Non-pigmented ciliary epithelial cell (primary cell): ENCODE measurements at places on chromosomes 13 and 19.

DNA sequence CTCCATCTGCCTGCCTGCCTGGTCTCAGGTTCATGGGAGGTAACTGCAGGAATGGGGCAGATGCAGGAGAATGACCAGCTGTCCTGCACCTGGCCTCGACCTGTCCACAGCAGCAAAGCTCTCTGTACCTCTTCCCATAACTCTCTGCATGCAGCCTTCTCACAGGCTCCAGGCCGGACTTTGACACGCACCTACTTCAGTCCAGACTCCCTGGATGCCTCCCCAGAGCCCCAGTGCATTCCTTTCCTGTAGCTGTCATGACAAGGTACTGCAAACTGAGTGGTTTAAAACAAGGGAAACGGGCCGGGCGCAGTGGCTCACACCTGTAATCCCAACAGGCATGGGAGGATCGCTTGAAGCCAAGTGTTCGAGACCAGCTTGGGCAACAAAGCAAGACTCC, 3.3 kb downstream of the NANOS2 start:
- no peak for DNase-seq

- no peak for DNase-seq
Observed at GRCh38 chr13:70386919-70387318, 278.7 kb upstream of the KLHL1 start.

DNA sequence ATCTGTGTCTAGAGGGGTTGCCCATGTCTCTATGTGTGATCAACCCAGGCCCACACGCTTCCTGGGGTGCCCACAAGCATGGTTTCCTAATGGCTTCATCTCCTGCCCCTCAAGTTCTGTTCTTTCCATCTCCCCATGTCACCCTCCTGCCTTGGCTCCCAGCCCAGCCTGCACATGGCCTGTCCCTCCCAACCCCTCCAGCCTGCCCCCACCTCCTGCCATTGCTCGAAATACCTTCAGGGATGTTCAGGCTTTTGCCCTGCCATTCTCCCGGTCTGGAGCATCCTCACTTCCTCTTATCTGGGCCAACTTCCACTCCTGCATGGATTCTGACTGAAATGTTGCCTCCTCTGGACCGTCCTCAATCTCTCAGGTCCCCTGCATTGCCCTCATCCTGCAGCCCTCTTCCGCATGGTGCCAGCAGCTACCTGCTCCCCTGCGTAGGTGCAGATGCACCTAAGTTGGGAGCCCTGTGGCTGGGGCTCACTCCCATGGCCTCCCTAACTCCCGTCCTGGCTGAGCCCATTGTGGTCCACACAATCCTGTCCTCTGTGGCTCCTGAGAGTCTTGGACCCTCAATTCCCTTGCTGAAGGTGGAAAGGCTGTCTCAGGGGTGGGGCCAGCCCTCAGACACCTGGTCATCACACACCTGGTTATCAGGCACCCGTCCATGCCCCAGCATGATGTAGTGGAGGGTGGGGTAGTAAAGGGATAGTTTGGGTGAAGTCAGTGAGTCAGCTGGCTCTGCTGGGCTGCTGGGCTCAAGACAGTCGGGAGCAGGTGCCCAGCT, 152.1 kb downstream of the URI1 start:
- DNase-seq = no peak

DNA sequence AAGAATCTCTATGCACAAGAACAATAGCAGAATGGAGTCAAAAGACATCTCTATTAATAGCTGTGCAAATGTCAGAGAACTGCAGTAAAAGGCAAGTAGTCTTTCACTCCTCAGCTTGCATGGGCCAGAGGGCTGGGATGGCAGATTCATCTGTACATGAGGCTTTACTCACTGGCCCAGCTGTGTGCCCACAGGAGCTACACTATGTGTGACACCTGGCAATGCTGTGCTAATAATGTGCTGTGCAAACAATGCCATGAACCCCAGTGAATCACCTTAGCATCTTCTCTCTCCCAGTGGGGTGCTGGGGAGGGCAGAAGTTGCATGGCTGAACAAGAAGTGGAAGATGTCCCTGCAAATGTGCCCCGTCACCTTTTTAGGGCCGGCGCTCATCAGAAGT, 73.1 kb downstream of the KL start:
- DNase-seq = no peak

DNA sequence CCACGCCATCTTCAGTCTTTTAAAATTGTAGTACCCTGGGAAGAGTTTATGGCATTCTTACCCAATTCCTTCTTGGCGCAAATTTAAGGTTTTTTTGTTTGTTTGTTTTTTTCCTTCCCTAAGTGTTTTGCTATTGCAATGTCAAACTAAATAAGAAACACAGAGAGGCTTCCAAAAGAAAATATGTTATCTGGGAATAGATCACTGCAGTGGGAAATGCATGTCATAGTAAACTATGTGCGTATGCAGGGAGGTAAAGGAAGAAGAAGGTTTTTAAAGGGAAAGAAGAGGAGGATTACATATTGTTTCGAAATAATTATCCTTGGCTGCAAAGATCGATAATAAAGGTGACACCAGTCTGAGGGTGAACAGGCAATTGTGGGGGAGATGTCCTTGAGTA, 13.2 kb downstream of the CLEC11A start:
- no peak for DNase-seq

- DNase-seq = no peak
Observed at GRCh38 chr19:36051637-36052036, 2.4 kb downstream of the THAP8 start.

GRCh38 chr19:41575998-41576397, at the start of gene CEACAM21:
Gene CEACAM21 (plus strand): TSS chr19:41576166. CDS start chr19:41576275, 109 bp downstream.
- DNase-seq = no peak

DNA sequence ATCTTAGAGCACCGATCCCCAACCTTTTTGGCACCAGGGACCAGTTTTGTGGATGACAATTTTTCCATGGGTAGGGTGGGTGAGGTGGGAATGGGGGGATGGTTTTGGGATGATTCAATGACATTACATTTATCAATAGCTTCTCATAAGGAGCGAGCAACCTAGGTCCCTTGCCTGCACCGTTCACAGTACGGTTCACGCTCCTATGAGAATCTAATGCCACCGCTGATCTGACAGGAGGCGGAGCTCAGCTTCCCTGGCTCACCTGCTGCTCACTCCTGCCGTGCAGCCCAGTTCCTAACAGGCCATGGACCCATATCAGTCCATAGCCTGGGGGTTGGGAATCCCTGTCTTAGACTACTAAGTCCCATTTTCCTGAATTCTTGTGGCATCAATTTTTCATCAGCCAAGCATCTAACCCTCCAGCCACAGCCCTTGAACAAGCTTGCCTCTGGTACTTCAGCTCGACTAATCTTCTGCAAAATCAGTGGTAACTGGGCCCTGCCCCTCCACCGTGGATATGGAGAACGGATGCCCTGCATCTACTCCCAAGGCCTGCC, 37.0 kb upstream of the MAP3K10 start:
- DNase-seq = no peak

GRCh38 chr19:36460046-36460445, 29.3 kb downstream of the ZNF566 start:
- no peak for DNase-seq

DNA sequence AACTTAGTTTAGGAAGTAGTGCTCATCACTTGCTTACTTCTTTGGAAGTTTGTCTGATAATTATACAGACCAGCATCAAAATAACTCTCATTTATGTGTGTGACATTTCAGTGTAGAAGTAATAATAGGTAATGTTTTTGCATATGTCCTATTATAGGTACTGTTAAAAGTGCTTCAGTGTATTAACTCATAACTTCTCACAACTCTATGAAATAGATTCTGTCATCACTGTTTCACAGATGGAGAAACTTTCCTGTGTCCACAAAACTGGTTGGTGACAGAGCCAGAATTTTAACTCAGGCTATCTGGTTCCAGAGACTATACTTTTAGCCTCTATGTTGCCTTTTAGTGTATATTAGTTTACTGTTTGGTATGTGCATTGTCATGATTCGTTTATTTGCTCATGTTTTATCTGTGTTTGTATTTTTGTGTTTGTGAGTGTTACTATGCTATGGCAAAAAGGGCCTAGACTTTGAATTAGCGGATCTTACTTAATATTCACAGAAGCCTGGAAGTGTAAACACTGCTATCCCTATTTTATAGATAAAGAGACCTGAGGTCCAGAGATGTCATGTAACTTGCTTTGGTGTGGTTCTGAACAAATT, 12.7 kb downstream of the LPAR6 start:
- no peak for DNase-seq

DNA sequence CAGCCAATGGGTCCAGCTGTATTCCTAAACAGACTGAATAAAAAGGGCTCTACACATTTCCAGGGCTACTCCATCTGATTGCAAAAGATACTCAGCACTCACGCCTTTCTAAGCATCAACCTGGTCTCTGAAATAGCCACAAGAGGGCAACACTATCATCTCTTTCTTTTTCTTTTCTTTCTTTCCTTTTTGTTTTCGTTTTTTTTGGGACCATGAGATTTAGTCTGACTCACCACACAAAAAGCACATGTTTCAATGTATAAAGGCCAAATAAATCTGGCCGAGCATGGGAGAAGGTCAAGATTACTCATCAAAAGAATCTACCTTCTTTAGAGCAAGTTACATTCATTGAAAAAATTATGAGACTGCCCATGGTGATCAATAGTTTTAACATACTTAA, 805.6 kb upstream of the ARGLU1 start:
- DNase-seq = peak; percentile 71

- DNase-seq = no peak
Observed at GRCh38 chr19:45667620-45668341, at the start of gene GIPR. Gene GIPR (plus strand): TSS chr19:45668221. CDS start chr19:45669521, 1,300 bp downstream.

- no peak for DNase-seq
Observed at GRCh38 chr13:26071691-26072090, 19.9 kb upstream of the SHISA2 start.

GRCh38 chr13:102131246-102131645, 270.6 kb downstream of the FGF14 start:
- no peak for DNase-seq

- no peak for DNase-seq
Observed at GRCh38 chr13:111629926-111630325, 309.5 kb downstream of the TEX29 start.

DNA sequence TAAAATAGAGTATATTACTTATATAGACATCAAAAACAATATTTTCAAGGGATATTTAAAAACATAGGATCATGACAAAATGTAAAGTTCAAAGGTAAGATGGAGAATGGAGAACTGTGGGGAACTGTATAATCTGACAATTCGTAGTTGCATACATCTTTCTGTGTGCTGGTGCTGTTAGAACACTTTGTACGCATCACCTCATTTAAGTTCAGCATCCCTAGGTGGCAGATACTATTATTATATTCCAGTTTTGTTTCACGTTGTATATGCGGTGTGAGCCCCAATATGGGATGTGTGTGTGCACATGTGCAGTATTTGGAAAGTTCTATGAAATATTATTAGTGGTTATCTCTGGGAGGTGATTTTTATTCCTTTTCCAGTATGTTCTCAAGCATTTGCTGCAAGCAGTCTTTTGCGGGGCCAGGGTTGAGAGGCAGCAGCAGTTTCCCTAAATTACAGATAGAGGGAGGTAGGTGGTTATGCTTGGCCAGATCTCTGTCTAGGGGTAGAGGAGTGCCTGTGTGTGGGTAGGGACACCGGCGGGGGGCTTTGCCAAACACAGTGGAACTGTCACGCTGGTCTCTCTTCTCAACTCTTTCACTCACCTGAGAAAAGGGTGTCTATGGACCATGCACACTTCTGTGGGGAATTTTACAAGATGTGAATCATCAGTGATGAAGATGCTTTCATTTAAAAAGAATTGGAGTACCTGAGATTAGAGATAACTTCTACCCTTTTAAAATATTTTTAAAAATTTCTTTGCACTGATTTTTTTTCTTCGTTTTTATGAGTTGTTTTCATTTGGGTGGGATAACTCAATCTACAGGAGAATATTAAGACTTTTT, 55.6 kb upstream of the ALOX5AP start:
- DNase-seq = no peak

GRCh38 chr13:23652909-23653726, 82.9 kb downstream of the TNFRSF19 start:
- no peak for DNase-seq
